ENCODE measurements at places on chromosomes 4 and X.
A peak's percentile ranks its signal among the peaks of the same experiment; 100 is the strongest.

GRCh38 chr4:58163156-58163555 is 1053.0 kb upstream of the IGFBP7 start:
- no peak for DNase-seq

GRCh38 chrX:41559235-41560052 is 112.3 kb downstream of the NYX start:
- no peak for DNase-seq

DNA sequence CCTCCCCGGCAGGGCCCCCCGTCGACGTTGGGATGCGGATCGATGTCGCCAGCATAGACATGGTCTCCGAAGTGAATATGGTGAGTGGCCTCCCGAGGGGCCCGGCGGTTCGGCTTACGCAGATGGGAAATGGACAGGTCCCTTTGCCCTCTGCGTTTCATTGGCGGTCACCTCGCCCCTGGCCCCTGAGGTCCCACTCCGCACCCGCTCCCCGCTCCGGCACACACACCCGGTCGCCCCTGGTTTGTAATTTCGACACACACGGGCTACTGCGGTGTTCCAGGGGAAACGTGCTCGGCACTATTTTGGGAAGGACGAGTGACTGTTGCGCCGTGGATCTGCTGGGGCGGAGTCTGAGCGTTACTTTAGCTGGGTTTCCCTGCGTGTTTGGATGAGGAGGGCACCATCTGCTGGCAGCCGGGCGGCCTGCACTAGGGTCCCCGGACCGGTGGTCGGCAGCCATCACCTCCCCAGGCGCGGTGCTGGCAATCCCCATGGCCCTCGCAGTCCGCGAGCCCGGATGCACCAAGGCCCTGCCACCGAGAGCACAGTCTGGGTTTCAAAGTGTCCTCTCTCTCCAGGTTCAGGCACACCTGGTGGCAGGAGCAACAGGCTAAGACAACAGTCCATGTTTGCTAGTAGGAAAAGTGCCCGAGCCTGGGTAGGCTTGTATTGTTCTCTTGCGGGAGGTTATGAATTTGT is 1.2 kb downstream of the GABRB1 start:
- DNase-seq, result peak; percentile 59

GRCh38 chr4:182126603-182127002 is 116.6 kb upstream of the TENM3 start:
- no peak for DNase-seq

DNA sequence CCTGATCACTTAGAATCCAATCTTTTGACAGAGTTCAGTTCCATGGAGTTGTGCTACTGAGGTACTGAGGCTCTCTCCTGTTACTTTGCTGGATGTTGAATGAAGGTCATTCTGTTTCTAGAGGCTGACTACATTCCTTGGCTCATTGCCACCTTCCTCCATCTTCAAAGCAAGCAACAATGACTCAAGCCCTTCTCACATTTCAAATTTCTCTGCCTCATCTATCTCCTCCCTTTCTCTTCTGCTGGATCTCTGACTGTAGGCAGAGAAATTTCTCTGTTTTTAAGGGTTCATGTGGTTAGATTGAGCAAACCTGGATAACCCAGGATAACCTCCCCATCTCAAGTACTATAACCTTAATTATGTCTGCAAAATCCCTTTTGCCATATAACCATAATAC is 775.4 kb downstream of the STPG2 start:
- DNase-seq, result no peak

DNA sequence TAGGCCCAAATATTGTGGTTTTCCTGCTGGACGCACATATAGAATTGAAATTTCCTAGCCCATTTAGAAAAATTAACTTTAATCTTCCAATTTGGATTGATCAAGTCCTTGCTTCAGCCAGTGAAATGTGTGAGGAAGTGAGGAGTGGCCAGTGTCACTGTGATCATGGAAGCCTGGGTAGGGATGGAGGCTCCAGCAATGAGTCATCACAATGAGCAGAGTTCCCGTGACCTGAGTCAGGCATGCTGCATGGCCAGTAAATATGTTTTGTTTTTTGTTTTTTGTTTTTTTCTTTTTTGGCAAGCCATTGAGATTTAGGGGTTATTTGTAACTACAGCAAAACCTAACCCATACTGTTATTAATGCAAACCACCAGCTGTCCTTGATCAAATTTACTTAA is 52.1 kb downstream of the IDS start:
- DNase-seq, result no peak

DNA sequence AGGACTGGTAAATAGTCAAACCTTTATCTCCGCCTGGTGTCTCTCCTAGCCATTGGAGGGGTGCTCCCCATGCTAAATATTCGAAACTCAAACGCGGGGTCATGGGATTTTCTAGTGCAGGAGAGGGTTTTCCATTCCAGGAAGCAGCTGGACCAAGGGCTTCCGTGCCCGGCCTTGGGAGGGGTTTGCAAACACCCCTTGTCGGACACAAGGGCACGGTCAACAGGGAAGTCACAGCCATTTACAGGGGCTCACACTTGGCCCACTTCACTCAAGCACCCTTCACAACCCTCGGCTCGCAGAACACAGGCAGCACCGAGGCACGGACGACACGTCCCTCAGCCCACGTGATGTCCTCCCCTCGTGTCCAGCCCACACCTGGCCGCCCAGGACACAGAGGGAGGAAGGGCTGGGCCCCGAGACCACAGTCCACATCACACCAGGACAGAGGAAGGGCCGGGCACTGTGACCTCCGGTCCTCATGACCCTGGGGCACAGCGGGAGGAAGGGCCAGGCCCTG is 10.3 kb upstream of the PLCXD1 start:
- DNase-seq, result no peak

- no peak for DNase-seq
Measured at GRCh38 chr4:106336618-106337017, 20.3 kb downstream of the AIMP1 start.

GRCh38 chr4:189092581-189092980 is 848.1 kb upstream of the FRG1 start:
- DNase-seq, result no peak

GRCh38 chr4:38954727-38955126 is 77.5 kb downstream of the TMEM156 start:
- no peak for DNase-seq

DNA sequence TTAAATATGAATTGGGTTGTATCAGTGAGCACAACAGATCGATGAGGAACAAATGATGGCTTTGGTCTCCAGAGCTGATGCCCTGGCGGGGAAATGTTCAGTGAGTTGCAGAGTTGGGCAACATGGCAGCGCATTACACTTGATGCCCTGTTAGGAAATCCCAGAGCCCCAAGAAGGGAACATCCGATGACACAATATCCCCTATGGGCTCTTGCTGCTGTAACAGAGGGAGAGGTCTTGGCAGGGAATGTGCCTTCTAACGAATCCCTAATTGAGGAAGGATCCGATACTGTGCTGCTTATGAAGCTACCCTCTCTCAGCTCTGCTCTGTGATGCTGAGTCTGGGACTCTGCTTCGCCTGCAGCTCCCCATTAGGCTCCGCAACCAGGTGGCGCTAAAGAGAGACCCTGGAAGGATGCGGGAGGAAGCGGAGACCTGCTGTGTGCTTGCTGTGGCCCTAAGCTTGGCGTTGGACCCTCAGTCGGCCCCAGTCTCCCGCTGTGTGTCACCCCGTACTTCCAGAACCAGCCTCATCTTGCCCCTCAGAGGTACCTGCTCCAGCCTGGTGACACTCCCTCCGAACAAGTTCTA is 38.9 kb downstream of the PDHA1 start:
- no peak for DNase-seq

- DNase-seq, result peak; percentile 66
Measured at GRCh38 chr4:61520681-61521160, 320.6 kb downstream of the ADGRL3 start.

DNA sequence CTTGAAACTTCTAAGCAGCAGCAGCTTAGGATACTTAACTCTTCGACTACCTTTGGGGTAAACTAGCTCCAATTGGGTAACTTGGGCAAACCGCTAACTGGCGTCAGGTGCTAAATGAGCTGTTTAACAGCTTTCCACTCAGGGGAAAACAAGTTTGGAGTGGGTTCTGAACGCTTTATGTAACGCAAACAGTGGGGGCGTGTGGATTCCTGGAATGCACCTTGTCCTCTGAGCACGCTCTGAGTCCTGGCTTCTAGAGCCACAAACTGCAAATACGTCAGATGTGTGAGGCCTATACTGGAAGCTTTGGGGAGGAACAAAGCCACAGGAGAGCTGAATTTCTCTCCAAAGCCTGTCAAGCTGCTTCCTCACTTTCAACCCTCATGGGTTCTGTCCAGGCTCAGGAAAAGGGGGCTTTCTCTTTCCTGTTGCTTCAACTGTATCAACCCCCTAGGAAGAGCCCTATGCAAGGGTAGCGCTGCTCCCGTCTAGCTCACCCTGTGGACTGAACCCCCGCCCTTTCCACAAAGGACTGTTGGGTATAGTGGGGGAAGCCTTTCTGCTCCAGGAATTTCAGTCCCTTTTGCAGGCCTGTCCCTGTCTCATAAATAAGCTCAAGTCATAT is 4.5 kb upstream of the WDR1 start:
- no peak for DNase-seq
